ENCODE measurements at places on chromosomes 3 and 15.

- no peak for DNase-seq
Measured at GRCh38 chr15:36737430-36737891, 158.0 kb downstream of the CDIN1 start.

DNA sequence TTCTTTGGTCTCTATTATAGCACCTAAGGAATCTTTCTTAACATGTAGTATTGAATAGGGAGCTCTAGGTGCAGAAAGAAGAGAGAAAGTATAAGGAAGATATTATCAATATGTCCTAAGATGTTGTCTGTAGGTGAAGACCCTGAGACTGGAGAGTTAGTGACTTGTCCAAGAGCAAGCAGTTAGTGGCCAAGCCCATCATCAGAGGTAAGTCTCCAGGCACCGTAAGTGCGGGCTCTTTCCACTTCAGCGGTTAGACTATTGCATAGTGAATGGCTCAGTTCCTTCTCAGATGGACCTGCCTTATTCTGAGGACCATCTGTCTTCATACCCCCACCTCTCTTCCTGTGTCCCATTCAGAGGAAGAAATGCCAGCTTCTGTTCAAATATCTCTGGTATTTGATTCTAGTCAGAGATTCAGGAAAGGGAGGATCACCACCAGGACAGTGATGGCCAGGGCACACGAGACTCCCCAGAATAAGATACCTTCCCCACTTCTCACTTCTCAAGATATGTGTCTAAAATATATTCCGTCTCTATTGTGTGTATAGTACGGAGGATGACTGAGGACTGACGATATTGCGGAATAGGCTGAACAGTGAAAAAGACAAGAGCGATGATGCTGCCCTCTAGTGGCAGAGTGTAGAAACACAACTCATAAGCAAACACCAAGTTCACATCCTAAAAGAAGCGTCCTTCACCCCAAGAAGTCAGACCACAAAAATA, 19.1 kb upstream of the ADGRG7 start:
- DNase-seq: peak; percentile 57

- no peak for DNase-seq
Measured at GRCh38 chr15:56272454-56272853, 28.8 kb upstream of the RFX7 start.

DNA sequence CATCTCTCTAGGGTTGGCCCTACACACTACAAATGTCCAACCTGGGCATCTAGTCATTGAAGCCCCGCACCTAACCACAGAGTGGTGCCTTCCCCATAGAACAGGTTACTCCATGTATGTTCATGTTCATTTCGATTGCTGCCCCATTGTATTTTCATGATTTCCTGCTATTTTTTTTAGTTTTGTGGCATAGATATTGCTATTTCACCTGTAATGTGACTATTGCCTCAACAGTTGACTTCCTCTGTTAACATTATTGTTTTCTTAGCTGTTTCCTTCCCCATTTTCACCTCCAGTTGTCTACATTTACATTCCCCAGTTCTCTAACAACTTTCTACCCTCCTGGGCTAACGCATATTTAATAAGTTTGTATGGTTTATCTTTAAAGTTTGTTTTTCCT, 137.7 kb upstream of the RBMS3 start:
- no peak for DNase-seq

DNA sequence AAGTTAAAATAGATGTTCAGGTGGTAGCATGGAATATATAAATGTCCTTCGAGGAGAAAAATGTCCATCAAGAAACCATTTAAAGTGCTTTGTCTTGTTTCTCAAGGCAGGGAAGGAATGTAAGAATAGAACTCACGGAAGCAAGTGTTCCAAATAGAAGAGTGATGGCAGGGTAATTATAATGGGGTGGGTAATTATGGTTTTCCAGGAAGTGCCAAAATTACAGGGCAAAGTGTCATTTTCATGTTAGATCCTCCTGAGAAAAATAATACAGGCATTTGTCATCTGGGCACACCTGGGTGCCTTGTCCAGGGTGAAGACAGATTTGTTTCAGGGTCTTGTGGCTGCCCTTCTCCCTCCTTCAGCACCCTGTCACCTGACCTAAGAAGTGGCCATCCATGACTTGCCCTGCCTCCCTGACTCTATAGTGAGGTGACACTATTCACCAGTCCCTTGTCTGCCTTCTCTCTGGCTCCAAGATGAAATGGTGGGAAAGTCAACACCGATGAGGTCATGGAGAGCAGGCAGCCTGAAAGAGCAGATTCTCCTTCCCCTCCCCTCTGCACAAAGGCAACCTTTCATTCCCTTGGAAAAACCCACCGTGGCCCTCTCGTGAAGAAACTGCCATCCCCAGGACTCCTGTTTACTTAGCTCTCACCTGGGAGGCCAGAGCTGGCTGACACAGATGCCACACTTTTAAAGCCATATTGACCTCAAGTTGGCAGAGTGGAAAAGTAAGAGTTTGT, 45.1 kb upstream of the AMOTL2 start:
- peak; percentile 16 for DNase-seq

DNA sequence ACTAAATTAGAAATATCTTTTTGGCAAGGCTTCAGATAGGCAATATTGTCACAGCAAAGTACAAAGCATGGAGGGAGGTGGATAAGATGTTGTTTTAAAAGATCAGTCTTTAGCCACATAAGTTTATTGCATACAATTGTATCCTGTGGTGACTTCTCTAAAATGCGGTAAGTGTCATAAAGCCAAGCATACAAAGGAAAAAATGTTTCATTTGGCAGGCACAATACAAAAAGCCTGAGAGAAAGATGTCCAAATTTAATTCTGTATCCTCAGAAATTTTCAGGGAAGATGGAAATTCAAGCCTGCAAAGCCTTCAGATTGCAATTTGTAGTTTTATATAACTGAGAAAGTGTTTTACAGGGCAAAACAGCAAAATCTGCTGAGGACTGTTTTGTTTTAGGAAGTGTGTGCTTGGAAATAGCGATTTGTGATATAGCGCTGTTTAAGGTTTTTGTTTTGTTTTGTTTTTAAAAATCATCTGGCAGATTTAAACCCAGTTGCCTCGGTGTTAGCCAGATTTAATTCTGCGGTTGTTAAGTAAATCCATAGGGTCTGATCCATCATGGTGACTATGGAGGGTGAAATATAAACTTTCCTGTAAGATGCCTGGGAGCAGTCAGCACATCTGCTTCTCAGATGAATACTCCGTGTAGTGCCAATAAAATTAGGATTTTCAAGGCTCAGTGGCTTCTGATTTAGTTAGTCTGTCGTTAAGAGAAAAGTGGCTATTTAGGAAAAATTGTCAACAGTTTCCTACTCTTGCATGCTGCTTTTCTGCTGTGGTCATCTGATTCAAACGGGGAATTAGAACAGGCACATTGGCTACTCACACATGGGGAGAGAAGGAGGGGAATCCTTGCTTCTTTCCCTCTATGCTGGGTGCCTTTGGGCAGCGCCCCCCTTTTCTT, 8.0 kb downstream of the KAT2B start:
- no peak for DNase-seq

GRCh38 chr15:55846116-55846707, 103.3 kb upstream of the PRTG start:
- peak; percentile 47 for DNase-seq

- DNase-seq: no peak
Measured at GRCh38 chr3:62373215-62373614, at the start of gene FEZF2. FEZF2 (minus strand) TSS chr3:62373550; CDS start chr3:62372868, 682 bp downstream.

- no peak for DNase-seq
Measured at GRCh38 chr3:33430571-33430970, 9.6 kb downstream of the UBP1 start.

Measured in NCI-H1092 (cell line).